Tibial artery (tissue), 4 donors: ENCODE measurements at places on chromosomes 5 and 9.

GRCh38 chr9:88307136-88307535 is 81.1 kb upstream of the SPIN1 start:
- no peak for DNase-seq

DNA sequence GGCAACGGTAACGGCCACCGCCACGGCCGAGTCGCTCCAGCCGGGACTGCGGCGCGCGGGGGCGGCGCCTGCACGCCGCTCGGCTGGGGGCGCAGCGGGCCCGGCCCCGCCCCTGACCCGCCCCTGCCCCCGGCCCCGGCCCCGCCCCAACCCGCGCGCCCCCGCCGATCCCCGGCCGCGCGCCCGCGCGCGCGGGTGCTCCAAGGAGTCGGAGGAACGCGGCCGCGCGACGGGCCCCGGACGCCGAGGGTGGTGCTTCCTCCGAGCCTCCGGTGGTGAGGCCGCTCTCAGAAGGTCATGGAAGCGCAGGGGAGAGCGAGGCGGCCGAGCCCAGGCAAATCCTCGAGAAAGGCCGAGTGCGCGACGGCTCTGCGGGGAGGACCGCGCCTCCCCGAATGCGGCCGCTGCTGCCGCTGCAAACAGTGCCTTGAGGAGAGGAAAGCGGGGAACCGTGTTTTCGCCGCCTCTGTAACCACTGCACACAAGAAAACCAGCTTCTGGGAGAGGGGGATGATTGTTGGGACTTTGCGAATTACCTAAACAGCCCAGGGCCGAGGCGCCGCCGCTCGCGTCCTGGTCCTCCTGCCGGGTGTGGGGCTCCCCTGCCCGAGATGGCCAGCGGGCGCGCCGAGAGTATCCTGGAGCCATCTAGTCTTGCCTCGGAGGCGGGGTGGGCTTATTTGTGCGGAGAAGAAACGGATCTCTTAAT is at the start of gene LIFR:
Gene LIFR (minus strand): TSS at position 48 of the 709 bp plus-strand sequence. CDS start 25,999 bp downstream, outside the sequence.
- DNase-seq: peak; percentile 91

GRCh38 chr9:27154908-27155307 is 45.9 kb downstream of the TEK start:
- no peak for DNase-seq

GRCh38 chr5:150544611-150545219 is 36.8 kb downstream of the NDST1 start:
- peak; percentile 65 for DNase-seq

DNA sequence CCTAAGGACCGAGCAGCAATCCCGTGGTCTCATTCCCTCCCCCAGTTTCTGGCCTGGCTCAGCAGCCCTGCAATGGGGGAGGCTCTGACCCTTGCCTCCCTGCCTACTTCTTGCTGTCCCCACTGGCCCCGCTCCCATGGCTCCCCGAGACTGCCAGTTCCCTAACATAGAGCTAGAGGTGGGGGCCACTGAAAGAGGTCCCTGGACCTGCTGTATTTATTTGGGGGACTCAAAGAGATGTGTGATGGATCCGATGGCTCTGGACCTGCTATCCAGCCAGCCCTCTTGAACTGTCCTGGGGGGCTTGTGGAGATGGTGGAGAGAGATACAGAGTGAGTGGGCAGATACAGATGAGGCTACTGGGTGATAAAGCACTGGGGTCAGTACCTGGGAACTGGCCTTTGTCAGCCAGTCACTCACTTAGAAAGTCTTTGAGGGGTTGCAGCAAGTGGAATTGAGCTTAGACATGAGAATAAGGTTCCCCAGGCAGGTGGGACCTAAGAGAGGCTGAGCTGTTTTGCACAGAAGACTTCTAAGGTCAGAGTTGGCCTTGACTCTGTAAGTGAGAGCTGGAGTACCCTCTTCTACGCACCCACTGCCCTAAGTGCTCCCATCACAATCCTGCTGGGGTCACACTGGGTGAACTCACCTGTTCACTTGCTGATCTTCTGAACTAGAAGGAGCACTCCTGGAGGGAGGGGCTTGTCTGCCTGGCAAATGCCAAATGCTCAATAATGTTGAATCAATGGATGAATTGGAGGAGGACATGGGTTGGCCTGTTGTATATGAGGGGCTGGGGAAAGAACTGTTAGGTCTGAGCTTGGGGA is 42.9 kb downstream of the CXXC5 start:
- DNase-seq: no peak

DNA sequence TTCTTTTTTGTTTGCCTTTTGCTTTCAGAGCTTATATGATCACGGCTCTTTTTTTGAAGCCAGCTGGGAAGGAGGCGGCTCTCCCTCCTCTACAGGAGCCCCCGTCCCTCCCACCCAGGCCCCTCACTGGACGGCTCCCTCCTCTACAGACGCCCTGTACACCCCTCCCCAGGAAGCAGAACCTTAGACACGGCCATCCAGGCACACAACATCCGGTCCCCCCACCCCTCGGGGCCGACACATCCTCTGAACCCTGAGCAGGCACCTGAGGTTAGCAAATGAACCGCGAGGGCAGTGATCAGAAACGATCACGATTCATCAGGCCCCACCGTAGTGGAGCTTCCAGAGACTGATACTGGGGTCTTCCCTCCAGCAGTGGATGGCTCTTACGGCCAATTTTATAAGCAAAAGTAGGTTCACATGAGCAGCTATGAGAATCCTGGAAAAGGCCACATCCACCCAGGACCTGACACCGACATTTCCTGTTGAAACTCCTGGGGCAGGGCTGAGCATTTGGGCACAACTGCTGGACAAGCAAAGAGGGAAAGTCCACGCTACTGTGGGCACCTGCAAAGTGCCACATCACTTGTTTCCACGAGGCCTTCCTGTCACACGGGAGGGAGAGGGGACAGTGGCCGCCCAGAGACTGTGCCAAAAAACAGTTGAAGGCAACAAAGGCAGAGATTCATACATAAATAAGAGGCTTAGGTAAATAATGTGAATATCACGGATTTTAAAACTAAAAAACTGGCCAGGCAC is 78.9 kb downstream of the SEMA4D start:
- no peak for DNase-seq

GRCh38 chr5:143023411-143024096 is 253.4 kb downstream of the ARHGAP26 start:
- DNase-seq: peak; percentile 24

GRCh38 chr9:35859310-35859989 is 10.8 kb downstream of the OR13J1 start:
- no peak for DNase-seq

- no peak for DNase-seq
These were observed 159.8 kb downstream of the COL23A1 start for GRCh38 chr5:178430186-178431062.

- peak; percentile 51 for DNase-seq
These were observed 24.5 kb downstream of the C9orf152 start for GRCh38 chr9:110183208-110184145.

DNA sequence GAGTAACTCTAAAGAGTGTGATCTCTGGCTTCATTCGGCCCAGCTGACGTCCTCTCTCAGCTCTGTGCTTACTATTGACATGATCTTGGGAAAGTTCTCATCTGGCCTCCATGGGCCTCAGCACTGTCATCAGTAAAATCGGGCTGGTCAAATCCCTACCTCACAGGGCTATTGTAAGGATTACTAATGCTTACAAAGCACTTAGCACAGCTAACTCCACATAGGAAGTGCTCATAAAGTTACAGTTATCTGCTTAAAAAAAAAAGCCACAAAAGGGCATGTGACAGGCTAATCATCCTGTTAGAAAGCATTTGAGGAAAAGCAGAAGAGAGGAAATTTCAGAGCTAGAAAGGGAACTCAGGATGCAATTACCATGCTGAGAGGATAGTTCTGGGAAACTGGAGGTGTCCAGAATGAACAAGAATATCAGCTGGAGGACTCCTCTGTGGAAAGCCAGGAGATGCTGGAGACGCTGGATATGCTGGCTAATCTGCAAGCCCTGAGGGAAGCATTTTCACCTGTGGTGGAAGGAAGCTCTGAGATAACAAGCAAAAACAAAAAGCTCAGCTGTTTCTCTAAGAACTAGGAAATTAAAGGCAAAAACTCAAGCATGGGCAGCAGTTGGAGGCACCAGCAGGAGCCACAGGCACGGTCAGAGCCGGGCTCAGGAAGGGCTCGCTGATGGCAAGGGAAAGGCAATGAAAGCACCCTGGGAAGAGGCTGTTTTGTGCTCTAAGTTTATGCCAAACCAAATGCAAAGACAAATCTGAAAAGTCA is 4.4 kb upstream of the BHMT start:
- no peak for DNase-seq

- no peak for DNase-seq
These were observed 7.4 kb downstream of the IRX4 start for GRCh38 chr5:1875281-1875842.

DNA sequence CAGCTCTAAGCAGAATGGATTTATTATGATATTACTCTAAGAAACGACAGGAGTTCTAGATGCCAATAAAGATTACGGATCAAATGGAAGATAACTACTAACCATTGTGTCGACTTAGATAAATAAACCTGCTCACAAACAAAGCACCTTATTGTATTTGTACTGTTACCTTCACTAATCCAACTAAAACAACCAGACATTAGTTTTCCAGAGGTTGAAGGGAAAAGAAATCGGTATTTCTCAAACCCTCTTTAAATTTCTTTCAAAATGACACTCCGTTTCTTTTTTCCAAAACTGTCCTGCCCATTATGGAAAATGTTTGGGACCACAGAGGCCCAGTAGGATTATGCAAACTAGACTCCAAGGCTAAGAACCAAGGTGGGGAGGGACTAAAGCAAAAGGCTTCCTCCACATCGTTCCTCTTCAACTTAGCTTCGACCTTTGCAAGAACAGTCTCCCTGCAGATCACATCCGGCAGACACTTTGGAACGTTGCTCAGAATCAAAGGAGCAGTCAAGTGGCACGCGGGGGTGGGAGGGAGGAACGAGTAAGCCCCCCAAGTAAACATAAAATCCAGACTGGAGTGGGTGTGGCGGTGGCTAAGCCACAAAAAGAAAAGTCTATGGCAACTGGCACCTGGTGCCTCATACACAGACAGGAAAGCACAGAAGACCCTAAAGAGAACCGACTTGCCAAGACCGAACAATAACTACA is 2.7 kb downstream of the MLLT3 start:
- DNase-seq: no peak

- DNase-seq: no peak
These were observed 300.8 kb upstream of the MSX2 start for GRCh38 chr5:174423558-174423957.

DNA sequence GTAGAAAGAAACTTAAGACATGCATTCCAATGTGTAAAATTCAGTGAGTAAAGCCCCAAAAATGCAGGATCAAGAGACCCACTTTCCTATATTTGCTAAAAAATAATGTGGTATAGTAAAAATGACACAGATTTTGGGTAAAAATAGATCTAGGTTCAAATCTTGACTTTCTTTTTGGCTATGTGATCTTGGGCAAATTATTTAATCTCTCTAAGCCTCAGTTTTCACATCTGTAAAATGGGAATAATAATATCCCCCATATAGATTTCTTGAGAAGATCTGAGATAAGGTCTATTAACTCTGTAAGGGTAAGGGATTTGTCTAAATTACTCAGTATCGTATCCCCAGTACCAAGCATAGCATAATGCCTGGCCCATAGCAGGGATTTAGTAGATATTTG is 172.3 kb downstream of the CARTPT start:
- DNase-seq: no peak

DNA sequence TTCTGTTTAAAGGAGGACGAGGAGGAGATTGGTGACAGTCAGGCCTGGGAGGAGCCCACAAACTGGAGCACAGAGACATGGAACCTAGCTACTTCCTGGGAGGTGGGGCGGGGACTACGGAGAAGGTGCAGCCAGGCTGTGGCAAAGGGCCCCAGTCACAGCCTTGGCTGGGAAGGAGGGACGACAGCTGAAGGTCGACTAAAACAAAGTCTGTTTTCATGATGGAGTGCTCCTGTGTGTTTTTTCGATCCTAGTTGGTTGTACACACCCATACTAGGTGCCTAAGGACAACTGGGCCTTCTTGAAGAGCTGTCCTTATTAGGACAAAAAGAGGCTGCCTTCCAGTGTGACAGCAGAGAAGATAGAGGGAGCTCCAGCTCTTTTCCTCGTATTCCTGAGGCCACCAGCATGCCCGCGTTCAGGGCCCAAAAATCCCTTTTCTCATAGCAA is 2.9 kb downstream of the CCDC107 start:
- peak; percentile 74 for DNase-seq

- no peak for DNase-seq
These were observed 78.2 kb upstream of the IFNE start for GRCh38 chr9:21560281-21560745.

DNA sequence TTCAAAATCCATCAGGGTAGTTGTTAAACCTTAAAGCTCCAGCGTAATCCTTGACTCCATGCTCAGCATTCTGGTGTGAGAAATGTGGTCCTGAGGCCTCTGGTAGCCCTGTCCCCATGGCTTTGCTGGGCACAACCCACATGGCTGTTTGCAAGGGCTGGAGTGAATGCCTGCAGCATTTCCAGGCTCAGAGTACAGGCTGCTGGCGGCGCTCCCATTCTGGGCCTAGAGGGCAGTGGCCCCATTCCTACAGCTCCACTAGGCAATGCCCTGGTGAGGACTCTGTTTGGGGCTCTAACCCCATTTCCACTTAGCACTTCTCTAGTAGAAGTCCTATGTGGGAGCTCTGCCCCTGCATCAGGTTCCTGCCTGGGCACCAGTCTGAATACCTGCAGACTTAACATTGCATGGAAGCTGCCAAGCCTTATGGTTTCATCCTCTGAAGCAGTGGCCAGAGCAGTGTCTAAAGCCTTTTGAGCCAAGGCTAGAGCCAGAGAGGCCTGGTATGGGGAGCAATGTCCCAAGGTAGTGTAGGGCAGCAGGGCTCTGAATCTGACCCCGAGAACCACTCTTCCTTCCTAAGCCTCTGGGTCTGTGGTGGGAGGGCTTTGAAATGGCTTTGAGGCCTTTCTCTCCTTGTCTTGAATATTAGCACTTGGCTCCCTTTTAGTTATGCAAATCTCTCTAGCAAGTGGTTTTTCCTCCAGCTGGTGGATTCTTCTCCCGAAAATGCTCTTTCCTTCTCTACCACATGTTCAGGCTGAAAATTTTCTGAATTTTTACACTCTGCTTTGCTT is 5.8 kb upstream of the ALDH1A1 start:
- no peak for DNase-seq

- DNase-seq: no peak
These were observed 9.7 kb downstream of the SERINC5 start for GRCh38 chr5:80246001-80246758.

DNA sequence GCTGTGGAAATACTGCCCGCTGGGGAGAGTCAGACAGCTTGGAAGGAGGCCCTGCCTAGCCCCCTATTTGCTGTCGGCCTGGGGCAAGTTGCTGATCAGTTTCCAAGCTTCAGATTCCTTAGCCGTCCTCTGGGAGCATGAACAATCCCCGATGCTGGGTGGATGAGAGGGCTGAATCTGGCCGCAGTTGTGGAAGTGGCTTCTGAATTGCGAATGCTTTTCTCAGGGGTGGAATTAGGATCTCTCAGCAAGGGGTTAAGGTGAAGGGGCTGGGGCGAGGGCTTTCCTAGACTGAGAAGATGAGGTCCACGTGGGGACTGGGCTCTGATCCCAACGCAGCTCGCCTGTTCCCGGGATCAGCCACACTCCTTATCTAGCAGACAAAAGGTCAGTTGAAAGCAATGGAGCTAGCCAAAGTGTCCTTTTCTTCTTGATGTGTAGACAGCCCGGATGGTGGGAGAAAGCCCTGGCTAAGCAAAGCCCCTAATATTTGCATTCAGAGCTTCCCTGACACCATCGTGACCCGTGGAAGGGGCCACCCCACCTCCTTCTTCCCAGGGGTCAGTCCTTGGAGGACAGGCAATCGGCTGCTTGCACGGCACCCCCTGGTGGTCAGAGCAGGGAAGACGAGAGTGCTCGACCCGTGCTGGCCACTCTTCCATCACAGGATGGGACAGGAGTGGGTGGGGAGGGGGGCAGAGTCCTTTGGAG is 54.9 kb downstream of the COL15A1 start:
- DNase-seq: peak; percentile 79

GRCh38 chr9:92661743-92662142 is 8.2 kb downstream of the IPPK start:
- no peak for DNase-seq

- no peak for DNase-seq
These were observed 7.4 kb upstream of the SNCAIP start for GRCh38 chr5:122304471-122305215.
